ENCODE measurements at places on chromosomes 6 and 20.
A peak's percentile ranks its signal among the peaks of the same experiment; 100 is the strongest.

GRCh38 chr6:166029506-166029905 is 138.1 kb downstream of the TBXT start:
- no peak for DNase-seq

DNA sequence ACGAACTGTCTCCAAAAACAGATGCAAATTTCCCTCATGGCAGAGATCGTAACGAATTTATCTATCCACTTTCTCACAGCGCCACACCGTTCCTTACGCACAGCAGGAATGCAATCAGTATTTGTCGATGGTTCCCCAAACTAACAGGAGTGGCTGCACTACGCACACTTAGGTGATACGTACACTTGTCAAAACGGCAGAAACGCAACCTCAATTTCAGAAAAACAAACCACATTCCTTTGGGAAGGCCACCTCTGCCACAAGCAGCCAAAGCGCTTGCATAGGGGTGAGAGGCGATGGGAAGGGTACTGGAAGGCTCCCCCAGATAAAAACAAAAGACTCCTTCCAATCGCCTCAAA is 638 bp downstream of the MDN1 start:
- DNase-seq: peak; percentile 22

- no peak for DNase-seq
These were observed 228.8 kb downstream of the SYNDIG1 start for GRCh38 chr20:24698189-24698588.

DNA sequence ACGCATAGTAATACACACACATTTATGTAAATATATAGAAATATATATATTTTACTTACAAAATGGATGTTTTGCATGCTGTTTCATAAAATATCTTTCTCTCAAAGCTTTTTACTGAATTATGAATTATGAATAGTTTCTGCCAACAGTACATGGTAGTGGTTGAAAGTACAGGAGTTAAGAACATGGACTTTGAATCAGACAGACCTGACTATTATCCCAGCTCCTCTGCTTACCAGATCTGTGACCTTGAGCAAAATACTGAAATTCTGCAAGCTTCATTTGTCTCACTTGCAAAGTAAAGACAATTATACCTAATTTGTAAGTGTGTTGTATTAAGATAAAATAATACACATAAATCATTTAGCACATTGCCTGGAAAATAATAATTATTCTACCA is 459.5 kb downstream of the EPM2A start:
- DNase-seq: no peak

- DNase-seq: peak; percentile 47
These were observed 87.2 kb downstream of the PDE7B start for GRCh38 chr6:135938576-135939207.

DNA sequence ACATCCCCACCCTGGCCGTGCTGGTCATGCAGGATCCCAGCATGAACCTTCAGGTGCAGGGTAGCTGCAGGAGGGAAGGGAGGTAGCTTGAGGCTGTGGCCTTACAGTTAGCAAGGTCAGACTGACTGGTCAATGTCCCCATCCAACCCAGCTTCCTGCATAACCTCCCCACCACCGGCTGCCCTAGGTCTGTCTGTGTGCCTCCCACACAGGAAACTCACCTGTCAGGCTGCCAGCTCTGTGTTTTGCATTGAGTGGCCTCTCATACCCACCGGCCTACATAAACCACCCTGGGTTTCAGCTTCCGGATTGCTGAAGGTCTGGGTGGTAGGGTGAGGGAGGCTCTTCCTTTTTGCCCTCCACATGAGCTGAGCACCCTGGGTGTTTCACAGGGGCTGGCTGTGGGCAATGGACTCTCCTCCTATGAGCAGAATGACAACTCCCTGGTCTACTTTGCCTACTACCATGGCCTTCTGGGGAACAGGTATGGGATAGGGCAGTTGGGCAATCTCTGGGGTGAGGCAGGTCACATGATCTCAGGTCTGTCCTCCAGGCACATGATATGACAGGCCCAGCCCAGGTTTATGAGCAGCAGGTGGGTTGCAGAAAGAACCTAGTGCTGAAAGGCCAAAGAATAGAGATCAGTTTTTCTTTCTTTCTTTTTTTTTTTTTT is 1.8 kb downstream of the CTSA start:
- no peak for DNase-seq

- no peak for DNase-seq
These were observed 874 bp downstream of the ZBTB46 start for GRCh38 chr20:63829945-63830835.

GRCh38 chr6:76684875-76685274 is 612.4 kb upstream of the IMPG1 start:
- no peak for DNase-seq

DNA sequence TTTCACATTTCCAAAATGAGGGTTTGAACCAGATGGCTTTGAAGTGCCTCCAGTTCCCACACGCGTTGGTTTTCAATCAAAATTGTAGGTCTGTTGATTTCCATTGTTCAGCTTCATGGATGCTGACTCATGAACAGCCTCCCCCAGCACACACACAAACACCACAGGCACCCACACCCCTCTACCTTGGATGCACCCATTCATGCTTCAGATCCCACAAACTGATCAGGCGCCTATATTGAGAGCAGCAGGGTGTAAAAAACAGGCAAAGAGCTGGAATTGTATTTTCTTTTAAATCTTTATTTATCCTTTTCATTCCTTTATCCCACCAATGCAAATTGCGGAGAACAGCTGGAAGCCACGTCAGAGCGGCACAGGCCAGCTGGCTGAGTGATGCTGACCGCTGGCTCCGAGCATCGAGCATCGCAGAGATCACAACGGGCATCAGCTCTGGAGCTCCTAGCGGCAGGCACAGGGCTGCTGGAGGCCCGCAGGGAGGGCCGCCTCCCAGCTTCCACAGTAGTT is 29.3 kb upstream of the TBC1D7 start:
- DNase-seq: peak; percentile 79

DNA sequence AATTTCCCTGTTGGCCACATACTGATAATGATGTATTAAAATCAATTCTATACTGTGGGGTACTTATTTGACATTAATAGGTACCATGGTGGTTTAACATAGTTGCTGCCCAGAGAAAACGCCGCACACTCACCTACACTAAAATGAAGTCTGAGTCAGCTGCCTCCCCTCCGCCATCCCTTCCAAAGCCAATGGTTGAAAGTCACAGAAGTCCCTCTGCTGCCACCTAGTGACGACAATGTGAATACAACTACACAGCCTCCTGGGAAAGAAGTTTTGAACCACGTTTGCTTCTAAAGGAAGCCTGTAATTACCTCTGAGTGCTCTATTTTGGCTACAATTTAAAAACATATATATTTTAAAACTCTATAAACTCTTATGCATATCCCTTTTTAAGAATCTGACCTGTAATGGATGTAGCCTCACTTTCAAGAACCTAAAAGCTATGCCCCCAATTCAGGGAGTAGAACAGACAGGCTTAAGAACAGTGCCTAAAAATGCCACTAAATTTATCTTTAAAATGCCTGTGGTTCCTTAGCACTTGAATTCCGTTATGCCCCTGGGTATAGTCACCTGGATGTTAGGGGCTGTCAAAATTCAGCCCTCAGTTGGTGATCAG is 20.6 kb upstream of the ECI2 start:
- DNase-seq: peak; percentile 80

GRCh38 chr6:92052513-92052912 is 1366.8 kb downstream of the EPHA7 start:
- no peak for DNase-seq

- no peak for DNase-seq
These were observed 30.1 kb downstream of the CYB5R4 start for GRCh38 chr6:83889621-83890020.

DNA sequence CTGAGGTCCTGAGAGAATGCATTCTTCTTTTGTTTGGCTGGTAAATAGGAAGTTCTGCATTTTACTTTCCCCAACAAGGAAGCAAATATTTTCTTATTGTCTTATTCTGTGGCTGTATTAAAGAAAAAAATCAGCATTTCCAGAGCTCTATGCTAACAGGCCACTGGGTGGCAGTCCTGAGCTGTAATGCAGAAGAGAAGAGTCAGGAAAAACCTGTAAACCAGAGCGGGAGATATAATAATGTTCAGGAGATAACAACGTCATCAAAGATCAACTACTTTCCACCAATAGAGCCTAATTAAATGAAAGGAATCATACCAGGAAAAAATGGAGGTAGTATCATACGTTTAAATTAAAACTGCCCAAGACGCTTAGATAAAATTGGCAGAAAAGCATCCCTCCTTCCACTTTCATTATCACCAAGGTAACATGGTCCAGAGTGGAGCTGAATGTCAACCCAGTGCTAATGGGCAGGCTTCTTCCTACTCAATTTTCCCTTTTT is 55.6 kb upstream of the CARMIL1 start:
- DNase-seq: peak; percentile 57

DNA sequence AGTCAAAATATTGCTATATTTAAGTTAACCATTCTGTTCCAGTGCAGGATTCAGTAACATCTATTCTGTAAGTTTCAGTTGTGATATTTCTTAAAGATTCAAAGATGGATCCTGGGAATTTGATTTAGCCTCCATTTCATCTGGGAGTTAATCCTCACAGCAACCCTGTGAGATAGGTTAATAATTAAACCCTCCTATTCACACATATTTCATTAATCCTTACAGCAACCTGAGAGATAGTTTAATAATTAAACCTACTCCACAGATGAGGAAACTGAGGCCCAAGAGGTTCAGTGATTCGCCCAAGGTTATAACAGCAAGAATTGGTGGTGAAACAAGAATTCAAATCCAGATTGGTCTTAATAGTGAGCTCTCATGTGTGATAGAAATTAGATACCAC is 10.9 kb upstream of the ZBTB2 start:
- DNase-seq: no peak

- peak; percentile 80 for DNase-seq
These were observed 343.5 kb downstream of the RFPL4B start for GRCh38 chr6:112690497-112691202.

GRCh38 chr6:7124636-7125035 is 16.9 kb downstream of the RREB1 start:
- DNase-seq: peak; percentile 33

DNA sequence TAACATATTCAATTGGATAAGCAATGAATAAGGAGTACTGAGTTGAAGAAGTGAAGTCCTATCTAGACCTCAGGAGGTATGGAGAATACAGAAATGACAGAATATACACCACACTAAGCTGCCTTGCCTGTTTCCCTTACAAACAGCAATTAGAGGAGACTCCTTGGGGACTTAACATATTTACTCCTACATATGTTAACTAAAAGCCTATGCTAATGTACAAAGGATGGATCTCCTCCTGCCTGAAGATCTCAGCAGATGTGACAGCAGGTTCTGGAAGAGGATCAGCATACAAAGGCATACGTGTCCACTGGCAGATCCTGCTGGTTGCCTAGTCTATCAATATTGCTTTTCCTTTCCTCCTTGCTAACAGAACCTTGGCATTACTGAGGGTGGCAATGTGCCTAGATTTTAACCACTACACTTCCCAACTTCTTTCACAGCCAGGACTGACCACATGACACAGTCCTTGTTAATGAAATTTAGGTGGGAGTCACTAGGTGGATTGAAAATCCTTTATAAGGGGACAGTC is 29.6 kb downstream of the PRKN start:
- DNase-seq: no peak

- no peak for DNase-seq
These were observed 557 bp upstream of the DHX35 start for GRCh38 chr20:38961530-38962043.

DNA sequence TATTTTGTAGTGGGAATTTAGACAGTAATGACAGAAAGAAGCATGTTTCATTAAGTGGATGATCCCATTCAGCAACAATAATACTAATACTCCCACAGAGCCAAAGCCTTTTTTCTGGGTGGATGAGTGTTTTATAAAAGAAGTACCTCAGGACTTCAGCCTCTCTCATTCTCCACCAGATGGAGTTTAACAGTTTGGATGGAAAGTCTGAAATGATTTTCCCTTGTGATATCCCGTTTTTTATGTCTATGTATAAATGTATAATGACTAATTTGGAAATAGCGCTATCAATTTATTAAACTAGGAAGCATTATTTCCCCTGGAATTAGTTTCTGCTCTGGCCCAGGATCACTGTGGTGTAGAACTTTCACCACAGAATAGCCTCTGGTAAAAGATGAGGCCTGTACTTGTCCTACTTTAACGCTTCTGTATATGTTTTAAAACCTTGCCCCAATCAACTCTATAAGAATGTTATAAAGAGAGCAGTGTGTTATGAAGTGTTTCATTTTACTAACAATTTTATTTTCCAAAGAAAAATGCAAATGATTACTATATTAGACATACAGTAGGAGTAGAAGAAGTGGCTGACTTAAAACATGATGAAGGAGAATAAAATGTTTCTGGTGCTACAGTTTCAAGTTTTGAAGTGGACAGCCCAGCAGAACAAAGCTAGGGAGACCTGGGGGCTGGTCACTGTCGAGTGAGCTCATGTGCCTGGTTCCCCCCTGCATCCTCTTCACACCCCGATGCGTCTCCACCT is 135.6 kb downstream of the HIVEP1 start:
- DNase-seq: peak; percentile 40

DNA sequence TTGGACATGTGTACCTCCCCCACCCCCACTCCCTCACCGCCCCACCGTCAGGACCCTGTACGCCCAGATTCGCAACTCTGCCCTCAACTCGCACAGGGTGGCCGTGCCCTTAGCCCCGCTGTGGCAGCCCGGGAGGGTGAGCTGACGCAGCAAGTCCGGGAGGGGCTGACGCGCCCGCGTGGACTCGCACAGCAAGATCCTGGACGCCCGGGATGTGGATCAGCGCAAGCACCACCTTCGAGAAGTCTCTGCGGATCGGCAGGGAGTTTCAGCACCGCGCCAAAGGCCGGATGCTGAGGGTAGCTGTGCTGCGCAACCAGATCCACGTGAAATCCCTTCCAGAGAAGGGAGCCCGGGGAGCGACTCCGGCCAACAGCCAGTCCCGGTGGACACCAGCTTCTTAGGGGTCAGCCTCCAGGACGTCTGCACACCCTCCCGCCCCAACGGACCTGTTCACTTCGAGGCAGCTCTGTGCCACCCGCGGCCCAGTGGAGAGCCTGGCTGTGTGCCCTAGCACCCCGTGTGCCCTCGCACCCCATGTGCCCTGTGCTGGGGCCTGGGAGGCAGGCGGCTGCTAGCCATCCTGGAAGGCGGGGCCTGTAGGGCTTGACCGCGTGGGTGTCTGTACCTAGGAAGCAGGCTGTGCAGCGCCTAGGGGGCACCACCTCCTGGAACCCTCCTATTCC is 6.7 kb upstream of the GJA10 start:
- peak; percentile 2 for DNase-seq
